Ecto neural progenitor cell (in vitro differentiated cells): ENCODE measurements at places on chromosomes 6 and 20.

DNA sequence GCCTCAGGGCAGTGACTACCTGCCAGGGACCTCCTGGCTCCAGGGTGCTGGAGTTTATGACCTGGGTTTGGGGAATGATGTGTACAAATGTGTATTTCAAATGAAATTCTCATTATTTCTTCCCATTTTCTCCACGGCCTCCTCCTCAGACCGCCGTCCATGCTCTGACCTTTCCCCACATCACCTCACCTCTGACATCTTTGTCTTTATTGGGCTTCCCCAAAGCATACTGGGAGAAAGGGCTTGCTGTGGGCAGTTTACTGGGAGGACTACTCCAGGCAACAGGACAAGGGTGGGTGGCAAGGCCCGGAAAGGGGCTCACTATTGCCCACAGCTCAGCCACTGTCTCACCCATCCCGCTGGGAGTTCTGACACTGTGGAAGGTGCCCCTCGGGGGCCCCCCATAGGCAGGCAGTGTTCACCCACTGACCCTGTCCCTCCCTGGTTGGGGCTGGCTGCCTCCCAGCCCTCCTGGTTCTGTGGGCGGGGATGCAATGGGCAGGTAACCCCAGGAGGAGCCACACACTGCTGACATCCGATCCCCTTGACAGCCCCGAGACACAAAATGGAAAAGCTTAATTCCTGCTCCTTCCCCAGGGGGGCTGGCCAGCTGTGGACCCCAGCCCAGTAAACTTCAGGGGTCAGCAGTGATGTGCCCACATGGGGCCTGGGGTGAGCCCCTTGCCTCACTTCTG lies 39.8 kb upstream of the CST7 start:
- DNase-seq: no peak

- no peak for DNase-seq
Observed at GRCh38 chr20:58571356-58571692, 56.1 kb upstream of the APCDD1L start.

DNA sequence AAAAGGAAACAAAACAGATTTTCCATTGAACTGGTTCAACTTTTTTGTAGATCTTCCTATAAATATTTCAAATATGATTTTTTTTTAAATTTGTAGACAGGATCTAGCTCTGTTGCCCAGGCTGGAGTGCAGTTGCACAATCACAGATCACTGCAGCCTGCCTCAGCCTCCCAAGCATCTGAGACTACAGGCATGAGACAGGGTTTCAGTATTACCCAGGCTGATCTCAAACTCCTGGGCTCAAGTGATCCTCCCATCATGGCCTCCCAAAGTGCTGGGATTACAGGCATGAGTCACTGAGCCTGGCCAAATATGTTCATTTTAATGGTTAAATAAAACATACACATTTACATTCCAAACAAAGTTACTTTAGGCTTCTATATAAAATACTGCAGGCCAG lies 33.6 kb downstream of the SAMHD1 start:
- DNase-seq: no peak

GRCh38 chr20:12775041-12775440 lies 233.7 kb upstream of the SPTLC3 start:
- no peak for DNase-seq

DNA sequence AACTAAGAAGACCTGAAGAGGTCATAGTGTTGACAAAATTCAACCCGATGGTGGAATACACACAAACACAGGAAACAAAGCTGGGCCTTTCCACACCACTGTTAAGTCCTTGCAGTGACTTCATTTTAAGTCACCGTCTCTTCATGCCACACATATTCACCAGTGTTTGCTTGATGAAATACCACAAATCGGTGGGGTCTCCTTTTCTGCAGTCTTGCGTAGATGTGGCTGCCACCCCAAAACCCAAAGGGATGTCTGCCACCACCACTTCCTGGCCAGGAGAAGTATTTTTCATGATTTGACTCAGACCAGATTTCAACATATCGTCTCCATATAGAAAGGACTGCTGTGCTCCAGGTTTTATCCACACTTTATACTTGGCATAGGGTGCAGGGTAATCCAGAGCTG lies 11.0 kb upstream of the COL10A1 start:
- DNase-seq: no peak

- no peak for DNase-seq
Observed at GRCh38 chr20:5282561-5282960, 34.2 kb downstream of the PROKR2 start.

GRCh38 chr20:1185316-1185741 lies 548 bp upstream of the TMEM74B start:
- DNase-seq: peak; percentile 63

DNA sequence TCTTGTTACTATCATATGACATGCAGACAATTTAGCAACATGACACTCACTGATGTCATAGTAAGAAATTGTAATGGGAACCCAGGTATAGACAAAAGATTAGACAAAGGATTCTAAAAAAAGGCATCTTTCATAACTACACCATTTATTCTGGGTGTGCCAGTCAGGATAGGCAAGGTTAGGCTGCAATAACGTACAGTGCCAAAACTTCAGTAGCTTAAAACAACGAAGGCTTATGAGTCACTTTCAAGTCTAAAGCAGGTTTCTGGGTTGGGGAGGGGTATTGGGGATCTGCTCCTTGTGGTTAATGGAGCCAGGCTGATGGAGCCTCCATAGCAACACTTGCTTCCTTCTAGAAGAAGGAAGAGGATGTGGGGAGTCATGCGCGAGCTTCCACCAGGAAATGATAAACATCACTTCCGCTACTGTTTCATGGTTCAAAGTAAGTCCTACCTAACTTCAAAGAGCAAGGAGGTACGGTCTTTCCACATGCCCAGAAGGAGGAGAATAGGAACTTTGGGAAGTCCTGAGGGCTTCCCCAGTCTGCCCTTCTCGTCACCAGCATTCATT lies 2.0 kb upstream of the GTSF1L start:
- no peak for DNase-seq

- DNase-seq: no peak
Observed at GRCh38 chr6:288866-289265, 3.4 kb upstream of the DUSP22 start.

DNA sequence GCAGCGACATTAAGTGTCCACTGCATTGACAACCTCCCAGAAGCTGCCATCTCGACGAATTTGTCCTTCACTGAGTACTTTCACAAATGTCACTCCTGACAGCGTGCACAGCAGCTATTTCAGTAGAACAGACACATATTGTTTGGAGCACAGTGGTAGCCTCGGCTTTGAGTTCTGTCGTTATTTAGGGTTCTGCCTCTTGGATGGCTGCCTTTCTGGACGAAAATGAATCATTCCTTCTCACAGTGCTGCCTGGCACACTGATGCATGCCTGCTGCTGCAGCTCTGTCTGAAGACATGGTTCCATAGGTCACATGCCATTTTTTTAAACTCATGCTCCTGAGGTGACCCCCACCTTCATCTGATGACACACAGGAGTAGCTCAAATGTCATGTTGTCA lies 477.0 kb downstream of the C6orf118 start:
- DNase-seq: no peak

- DNase-seq: no peak
Observed at GRCh38 chr6:3438190-3439167, 18.4 kb downstream of the SLC22A23 start.

DNA sequence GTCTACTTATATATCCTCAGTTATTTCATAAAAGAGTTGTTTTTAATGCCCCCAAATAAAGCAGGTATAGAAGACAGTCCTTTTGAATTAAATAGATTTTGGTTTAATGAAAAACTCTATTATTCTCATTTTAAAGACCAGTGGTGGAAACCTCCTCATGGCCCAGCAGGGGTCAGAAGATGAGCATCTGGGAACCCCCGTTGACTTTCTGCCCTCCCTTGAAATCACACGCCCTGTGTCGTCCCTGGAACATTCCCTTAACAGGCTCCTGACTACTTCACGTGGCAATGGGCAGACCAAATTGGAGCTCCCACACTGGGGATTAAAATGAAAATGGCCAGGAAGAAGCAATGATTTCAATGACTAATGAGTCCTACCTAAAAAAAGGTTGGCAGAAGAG lies 220.9 kb downstream of the KIF16B start:
- no peak for DNase-seq

- DNase-seq: peak; percentile 64
Observed at GRCh38 chr20:38601216-38602184, at the start of gene ARHGAP40. ARHGAP40 (plus strand) TSS chr20:38601809.

DNA sequence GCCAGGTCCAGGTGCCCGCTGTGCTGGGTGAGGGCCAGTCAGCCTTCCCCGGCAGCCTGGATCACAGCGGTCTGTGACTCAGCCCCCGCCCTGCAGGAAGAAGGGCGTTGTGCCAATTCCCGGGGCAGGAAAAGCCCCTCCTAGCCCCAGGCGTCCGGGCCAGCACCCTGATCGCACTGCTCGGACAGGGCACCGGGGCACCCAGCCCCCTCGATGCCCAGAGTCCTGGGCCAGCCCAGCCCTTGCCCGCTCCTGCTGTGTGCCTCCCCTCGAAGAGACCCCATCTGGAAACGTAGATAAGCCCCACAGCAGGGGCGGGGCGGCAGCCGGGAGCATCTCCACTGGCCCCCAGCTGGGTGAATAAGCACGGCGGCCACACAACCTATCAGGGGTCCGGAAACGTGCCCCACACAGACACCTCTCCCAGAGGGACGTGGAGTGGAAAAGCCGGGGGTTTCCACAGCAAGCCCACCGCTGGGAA lies 9.9 kb downstream of the LAMA5 start:
- DNase-seq: no peak

GRCh38 chr20:50804437-50805348 lies 9.8 kb downstream of the BCAS4 start:
- no peak for DNase-seq

DNA sequence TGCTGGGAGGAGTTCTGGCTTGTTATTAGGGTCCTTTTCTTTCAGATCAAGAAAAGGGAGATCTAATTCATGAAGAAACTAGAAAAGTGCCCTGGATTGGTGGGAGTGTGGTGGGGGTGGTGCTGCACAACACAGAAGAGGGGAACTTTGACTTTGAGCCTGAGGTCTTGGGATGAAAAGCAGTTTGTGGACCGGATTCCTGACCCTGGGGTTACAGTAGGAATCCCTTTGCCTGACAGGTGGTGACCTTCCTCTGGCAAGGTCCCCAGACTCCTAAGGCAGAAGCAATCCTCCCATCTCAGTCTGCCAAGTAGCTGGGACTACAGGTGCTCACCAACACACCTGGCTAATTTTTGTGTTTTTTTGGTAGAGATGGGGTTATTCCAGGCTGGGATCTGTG lies 45.3 kb upstream of the IER3 start:
- no peak for DNase-seq

DNA sequence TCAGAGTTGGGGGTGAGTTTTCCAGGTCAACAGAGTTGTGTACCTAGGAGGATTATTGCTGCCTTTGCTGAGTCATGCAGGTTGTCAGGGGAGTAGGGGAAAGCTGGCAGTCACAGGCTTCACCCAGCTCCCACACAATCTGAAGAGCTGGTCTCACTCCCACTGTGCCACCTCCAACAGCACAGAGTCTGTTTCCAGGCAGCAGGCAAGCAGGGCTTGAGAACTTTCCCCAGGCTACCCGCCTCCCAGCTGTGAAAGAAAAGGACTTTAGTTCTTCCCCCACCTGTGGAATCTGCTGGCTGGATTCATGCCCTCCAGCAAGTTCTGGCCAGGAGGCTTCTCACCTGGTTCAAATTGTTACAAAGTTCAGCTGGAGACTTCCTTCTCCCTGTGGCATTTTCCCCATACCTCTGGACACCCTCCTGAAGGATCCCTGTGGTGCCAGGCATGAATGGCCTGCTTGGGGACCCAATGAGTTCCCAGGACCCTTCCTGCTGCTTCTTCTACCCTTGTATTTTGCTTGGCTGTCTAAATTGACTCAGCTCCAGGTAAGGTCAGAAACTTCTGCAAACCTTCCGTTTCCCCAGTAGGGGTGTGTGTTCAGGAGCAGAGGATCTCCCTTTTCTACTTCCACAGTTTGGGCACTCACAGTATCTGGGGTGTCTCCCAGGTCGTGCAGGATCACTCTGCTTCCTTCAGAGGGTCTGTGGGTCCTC lies 378.1 kb upstream of the MAN1A1 start:
- peak; percentile 50 for DNase-seq

GRCh38 chr20:6074145-6074561 lies 20.3 kb upstream of the LRRN4 start:
- DNase-seq: peak; percentile 48

- no peak for DNase-seq
Observed at GRCh38 chr20:16003310-16003709, 569.9 kb downstream of the KIF16B start.

DNA sequence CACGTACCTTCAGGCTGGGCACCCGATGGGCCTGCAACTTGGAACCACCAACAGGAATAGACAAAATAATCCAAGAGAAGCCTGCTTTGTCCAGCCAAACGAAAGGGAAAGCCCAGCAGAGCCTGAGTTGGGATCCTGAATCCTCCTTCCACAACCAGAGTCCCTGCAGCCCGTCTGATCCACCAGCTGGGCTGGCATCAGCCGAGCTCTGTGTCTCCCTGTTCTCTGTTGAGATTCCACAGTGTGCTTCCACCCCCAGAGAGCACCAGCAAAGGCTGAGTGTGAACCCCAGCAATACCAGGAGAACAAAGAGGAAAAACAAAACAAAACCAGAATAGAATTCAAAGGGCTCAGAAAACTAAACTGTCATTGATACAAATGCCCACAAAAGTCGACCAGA lies 104.2 kb upstream of the PRND start:
- DNase-seq: no peak
